ENCODE measurements at places on chromosomes 5 and 9.

DNA sequence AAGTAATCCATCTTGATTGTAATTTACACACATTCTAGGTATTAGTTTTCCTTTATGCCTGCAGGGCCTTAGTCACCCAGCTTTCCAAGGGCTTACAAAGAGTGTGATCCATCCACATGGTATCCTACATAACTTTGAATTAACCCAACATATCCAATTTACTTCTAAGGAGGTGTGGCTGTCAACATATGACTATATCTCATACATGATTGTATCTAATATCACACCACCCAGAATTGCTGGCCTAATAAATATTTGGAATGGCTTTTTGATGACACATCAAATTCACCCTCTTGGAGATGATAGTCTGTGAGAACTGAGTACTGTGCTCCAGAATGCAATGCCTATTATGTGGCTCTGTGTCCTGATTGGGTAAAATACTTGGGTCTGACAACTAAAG lies 363.3 kb upstream of the GRIN3A start:
- DNase-seq: no peak

DNA sequence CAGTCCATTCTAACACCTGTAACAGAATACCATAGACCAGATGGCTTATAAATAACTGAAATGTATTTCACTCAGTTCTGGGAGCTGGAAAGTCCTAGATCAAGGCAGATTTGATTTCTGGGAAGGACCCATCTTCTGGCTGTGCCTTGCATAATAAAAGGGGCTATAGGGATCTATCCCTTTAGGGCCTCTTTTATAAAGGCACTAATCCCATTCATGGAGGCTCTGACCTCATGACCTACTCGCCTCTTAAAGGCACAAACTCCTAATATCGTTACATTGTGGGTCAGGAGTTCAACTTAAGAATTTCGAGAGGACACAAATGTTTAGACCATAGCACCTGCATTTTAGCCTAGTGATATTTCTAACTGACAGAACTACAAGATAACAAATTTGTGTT lies 619.0 kb downstream of the CDH18 start:
- DNase-seq: no peak

DNA sequence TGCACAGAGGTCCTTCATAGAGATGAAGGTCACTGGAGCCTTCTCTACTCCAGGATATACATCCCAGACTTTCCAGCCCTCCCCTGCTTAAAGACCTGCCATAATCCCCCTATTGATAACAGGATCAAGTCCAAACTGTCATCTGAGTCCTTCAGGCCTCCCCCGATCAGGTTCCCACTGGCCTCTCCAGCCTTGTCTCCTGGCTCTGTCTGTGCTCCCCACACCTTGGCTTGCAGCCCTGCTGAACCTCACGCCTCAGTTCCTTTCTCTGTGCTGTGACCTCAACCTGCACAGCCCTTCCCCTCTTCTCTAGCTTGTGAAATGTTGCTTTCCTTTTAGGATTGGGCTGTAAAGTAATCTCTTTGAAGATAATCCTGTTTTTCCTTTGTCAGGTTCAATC lies 2.5 kb upstream of the HRH2 start:
- DNase-seq: no peak

- DNase-seq: no peak
Observed at GRCh38 chr9:71368157-71368556, 246.7 kb upstream of the TRPM3 start.

DNA sequence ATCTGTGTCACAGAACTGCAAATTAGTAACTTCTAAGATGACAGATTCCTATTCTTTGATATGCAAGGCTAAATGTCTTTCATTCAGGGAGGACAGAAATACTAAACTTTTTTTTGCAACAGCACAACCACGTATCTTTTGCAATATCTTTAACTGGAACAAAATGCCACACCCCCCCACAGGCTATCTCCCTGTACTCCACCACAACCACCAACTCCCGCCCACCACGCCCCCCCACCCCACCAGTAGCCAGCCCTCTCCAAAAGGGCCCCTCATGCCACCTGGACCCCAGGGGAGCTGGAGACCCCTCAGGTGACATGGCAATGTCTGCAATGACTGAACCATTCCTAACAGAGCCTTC lies 131.8 kb downstream of the ROR2 start:
- no peak for DNase-seq

DNA sequence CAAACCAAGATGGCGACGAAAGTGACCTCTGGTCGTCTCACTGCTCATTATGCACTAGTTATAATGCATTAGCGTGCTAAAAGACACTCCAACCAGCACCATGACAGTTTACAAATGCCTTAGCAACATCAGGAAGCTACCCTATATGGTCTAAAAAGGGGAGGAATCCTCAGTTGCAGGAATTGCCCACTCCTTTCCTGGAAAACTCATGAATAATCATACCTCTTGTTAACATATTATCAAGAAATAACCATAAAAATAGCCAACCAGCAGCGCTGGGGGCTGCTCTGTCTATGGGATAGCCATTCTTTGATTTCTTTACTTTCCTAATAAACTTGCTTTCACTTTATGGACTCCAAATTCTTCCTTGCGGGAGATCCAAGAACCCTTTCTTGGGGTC lies 595.7 kb upstream of the KLF4 start:
- DNase-seq: no peak

- DNase-seq: no peak
Observed at GRCh38 chr5:39498278-39498952, 73.6 kb upstream of the DAB2 start.

DNA sequence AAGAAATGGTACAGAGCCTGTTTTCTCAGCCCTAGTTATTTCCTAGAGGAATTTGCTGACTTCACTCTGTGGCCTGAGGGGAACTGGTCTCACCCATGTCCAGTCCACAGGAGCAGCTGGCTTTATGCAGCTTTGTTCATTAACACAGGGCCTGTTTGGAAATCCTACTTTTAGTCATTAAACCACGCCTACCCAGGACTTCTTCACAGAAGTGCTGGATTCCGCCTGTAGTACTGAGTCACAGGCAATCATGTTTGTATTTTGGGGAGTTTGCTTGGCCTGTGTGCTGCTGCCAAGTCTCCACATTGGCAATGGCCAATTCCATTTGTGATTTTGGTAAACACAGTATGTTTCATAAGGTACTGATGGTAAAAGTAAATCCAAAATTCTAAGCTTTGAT lies 52.8 kb downstream of the CTNND2 start:
- DNase-seq: no peak

- DNase-seq: no peak
Observed at GRCh38 chr5:39580702-39581453, 156.1 kb upstream of the DAB2 start.

DNA sequence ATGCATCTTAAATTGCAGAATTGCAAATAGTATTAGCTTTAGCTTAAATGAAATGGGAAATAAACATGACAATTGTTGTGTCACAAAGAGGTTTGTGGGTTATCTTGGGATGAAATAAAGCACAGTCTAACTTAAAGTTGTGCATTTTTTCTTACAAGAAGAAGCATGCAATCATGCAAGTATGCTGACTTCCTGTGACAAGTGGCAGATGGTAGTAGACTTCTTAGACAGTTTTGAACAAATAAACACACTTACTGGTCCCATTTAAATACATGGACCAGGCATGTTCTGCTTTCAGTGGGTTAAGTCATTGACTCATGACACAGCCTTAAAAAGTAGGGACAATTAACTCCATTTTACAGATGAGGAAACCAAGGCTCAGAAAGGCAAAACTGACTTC lies 15.9 kb upstream of the C5orf63 start:
- DNase-seq: no peak

GRCh38 chr9:113636165-113636564 lies 172.6 kb downstream of the RGS3 start:
- no peak for DNase-seq

DNA sequence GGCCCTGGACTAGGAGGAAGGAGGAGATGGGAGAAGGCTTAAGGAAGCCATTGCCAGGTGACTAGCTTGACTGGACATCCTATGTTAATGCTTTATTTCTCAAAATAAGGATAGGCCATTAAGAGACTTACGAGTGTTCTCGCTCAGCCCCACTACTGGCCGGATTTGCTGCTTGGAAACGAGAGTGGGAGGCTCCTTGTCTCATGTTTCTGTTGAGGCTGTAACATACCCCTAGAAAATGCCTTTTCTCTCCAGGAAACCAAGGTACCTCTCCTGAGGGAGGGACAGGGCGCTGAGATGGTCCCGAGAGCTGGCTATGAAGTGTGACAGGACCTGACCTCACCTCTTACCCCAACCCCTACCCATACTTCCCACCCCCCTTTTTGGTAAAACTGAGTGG lies 60.0 kb downstream of the RALGPS1 start:
- no peak for DNase-seq

DNA sequence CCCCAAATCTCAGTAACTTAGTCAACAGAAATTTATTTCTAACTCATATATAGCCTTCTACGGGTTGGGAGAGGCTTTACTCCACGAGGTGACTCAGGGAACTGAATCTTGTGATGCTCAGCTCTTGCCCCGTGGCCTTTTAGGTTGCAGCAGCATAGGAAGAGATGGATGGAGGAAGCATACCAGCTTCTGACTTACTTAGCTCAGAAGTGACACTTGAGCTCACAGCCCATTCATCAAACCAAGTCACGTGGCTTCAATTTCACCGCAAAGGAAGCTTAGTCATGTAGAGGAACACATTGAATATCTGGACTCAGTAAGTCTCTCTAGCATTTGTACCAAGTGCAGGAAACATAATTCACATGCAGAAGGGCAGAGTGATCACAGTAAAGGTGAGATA lies 124.1 kb upstream of the KCNN2 start:
- no peak for DNase-seq

- DNase-seq: no peak
Observed at GRCh38 chr9:109382182-109382581, 61.3 kb upstream of the EPB41L4B start.

GRCh38 chr5:142630927-142631539 lies 54.9 kb downstream of the FGF1 start:
- DNase-seq: no peak

DNA sequence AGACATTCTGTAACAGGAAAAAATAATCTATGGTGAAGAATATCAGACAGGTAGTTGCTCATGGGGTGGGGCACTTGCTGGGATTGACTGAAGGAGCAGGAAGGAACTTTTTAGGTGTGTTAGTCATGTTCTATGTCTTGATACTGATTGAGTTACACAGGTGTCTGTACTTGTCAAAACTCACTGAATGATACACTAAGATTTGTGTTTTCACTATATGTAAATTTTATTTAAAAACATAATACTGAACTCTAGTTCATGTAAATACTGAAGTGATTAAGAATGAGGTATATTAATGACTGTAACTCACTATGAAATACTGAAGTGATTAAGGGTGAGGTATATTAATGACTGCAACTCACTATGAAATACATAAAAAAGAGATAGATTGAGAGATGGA lies 28.5 kb downstream of the IL6ST start:
- DNase-seq: no peak

- no peak for DNase-seq
Observed at GRCh38 chr5:174523311-174524071, 200.9 kb upstream of the MSX2 start.

- no peak for DNase-seq
Observed at GRCh38 chr9:80790764-80791163, 898.6 kb downstream of the TLE1 start.

DNA sequence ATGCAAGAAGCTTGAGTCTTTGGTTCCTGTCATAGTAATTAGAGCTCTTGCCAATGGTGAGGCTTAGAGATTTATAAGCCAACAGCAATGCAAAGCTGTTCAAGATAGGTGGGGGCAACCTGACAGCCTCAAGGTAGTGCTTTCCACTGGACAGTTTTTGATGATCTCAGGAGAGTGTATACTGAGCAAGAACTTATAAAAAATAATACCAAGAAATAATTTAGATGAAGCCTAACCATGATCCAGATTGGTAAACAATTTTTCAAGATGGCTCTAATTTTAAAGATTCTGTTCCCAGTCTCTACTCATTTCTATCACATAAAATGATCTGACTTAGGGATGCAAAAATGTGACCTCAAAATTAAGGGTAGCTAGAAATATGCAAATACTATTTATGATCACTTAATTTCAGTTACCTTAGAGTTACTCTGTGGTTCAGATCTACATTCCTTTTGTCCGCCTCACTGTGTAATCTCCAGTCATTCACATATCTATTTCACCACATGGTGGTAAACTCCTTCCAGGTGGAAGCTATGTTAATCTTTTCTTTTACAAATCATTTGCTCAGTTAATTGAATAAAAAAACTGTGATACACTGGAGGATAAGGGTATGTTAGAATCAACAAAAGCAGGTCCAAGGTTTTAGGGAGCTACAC lies 1228.0 kb upstream of the C9orf72 start:
- DNase-seq: no peak

GRCh38 chr5:32583582-32584232 lies 1.6 kb upstream of the SUB1 start:
- peak; percentile 51 for DNase-seq

- no peak for DNase-seq
Observed at GRCh38 chr5:67115246-67115645, 81.4 kb downstream of the CD180 start.

DNA sequence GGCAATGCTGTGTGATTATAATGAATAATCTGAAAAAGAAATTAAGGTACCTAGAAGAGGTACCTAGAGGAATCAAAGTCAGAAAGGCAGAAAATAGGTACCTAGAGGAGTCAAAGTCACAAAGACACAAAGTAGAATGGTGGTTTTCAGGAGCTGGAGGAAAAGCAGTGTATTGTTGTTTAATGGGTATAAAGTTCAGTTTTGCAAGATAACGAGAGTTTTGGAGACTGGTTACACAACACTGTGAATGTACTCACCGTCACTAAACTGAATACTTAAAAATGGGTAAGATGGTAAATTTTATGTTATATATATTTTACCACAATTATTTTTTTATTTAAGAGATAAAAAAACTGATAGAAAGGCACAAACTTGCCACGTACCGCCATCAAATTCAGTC lies 57.0 kb downstream of the FBXL17 start:
- DNase-seq: no peak

DNA sequence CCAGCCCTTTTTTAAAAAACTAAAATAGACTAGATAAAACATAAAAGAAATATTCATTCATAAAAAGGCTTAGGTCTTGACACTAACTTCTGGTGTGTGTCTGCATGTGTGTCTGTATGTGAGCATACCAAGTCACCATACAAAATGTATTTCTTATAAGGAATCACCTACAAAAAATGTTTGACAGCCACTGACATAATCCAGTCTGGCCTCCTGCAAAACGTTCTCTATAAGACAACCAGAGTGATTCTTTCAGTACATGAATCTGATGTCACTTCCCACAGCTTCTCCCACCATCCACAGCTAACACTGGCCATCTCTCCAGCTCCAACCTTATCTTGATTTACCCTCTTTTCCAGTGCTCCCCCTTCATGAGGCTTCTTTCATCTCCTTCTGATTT lies 192.3 kb downstream of the TLE1 start:
- no peak for DNase-seq

- no peak for DNase-seq
Observed at GRCh38 chr5:125083981-125084380, 337.5 kb upstream of the ZNF608 start.

DNA sequence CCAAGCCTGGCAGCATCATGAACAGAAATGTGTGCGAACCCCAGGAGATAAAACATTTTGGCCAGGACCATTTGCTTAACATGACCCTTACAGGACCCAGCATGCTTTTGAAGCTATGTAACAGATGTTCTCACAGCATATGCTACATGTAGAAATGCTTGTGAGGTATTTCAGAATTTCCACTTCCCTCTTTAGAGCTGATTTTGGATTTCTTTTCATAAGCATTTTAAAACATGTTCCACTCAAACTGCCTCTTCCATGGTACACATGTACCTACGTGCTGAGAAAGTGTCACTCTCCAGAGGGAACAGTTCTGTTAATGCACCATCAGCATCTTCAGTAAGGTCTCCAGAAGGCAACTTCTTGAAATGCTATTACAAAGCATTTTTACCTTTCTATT lies 15.7 kb upstream of the TSSK1B start:
- no peak for DNase-seq

Data from CD4-positive, alpha-beta T cell treated with Interleukin-2 at 100 ng/mL for 4 hours (primary cell).